ENCODE measurements at places on chromosomes 6 and 20. TPM values are rescaled to one million over a fixed set of nuclear protein-coding genes. Genes with fewer than 3 reads are reported as not detected.

- H3K27ac ChIP-seq, result peak overlapping the region; percentile 26
- peak; percentile 54 for DNase-seq
- no peaks in the 10 kb centered on the region for H3K27me3 ChIP-seq
- no peak overlapping the region for H3K4me3 ChIP-seq
Observed at GRCh38 chr6:150940941-150941340, 75.4 kb downstream of the MTHFD1L start.

SMOC2 gene
- total RNA-seq, result not detected

DNA sequence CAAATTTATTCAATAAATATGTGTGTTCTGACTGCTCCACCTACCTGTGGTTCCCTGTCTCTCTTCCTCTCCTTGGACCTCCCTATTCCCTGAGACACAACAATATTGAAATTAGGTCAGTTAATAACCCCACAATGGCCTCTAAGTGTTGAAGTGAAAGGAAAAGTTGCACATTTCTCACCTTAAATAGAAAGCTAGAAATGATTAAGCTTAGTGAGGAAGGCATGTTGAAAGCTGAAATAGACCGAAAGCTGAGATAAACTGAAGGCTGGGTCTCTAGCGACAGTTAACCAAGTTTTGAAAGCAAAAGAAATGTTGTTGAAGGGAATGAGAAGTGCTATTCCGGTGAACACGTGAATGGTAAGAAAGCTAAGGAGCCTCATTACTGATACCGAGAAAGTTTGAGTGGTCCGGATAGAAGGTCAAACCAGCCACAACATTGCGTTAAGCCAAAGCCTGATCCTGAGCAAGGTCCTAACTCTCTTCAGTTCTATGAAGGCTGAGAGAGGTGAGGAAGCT is 34.1 kb downstream of the UST start:
- DNase-seq, result no peak
- no peak overlapping the region for H3K4me3 ChIP-seq
- peaks cover 8% of the 10 kb centered on the region for H3K4me1 ChIP-seq
- H3K36me3 ChIP-seq, result no peaks in the 10 kb centered on the region
- no peak overlapping the region for H3K27ac ChIP-seq

GRCh38 chr6:166435574-166435973 is 52.8 kb upstream of the MPC1 start:
- H3K4me1 ChIP-seq, result no peaks in the 10 kb centered on the region
- no peak overlapping the region for H3K27ac ChIP-seq
- no peak overlapping the region for H3K4me3 ChIP-seq
- no peak for DNase-seq

DNA sequence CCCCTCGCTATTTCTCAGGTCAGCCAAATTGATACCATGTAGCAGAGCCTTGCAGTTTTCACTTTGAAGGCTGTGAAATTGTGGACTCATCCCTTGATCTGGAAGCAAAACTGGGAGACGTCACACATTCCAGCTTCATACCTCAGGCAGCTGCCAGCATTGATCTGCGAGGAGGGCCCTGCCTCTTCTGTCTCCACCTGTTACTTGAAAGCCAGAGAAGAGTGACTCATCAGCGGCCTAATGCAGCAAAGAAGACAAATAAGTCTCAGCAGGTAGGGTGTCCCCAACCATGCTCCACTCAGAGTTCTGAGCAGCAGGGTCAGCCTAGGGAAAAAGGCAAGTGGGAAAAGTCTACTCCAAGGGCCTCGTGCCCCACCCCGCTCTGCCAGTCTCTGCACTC is 69.4 kb upstream of the BMP2 start:
- no peak overlapping the region for H3K27ac ChIP-seq
- peaks cover 2% of the 10 kb centered on the region for H3K27me3 ChIP-seq
- H3K4me1 ChIP-seq, result no peaks in the 10 kb centered on the region
- no peak overlapping the region for H3K4me3 ChIP-seq
- no peaks in the 10 kb centered on the region for H3K36me3 ChIP-seq

DNA sequence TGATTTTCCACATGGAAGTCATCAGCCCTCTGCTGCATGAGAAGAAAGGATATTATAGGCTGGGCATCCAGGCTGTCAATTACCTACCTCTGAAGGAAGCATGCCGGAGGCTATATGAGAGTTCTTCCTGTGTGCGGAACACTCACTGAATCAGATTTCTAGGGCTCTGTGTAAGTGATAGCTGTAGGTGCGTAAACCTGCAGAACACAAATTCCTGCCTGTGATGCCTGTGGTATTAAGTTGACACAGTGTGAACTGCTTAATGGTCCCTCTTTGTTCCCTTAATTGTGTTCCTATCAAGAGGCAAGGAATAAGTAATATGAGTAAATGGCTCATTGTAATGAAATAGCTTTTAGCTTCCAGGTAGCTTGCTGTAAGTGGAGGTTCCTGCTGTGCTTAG is 103.3 kb downstream of the ANKS1A start:
- peaks cover 14% of the 10 kb centered on the region for H3K36me3 ChIP-seq
- no peak overlapping the region for H3K4me3 ChIP-seq
- H3K27ac ChIP-seq, result no peak overlapping the region
- no peaks in the 10 kb centered on the region for H3K27me3 ChIP-seq
- H3K4me1 ChIP-seq, result no peaks in the 10 kb centered on the region

HLA-DQA1 gene
- not detected for total RNA-seq

GRCh38 chr6:157024745-157025144 is 247.6 kb downstream of the ARID1B start:
- DNase-seq, result no peak
- no peak overlapping the region for H3K27ac ChIP-seq
- peaks cover 4% of the 10 kb centered on the region for H3K4me1 ChIP-seq
- no peak overlapping the region for H3K4me3 ChIP-seq

WFDC6 gene
- not detected for total RNA-seq

DNA sequence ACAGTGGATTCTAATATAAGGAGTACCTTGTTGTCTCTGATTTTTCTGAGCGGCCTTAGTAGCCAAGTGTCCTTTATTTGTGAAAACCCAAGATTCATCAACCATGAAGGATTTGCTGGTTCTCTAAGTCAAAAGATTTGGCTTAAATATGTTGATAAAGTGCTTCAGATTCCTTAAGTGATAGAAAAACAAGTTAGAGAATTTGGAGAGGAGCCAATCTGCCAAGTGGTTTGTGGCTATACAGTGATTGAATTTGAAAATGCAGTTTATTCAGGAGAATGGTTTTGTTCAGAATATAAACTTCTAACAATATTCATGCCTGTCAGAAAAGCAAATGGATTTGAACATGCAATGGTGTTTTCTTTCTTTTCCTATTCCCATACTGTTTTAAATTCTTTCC is 54.8 kb downstream of the CAP2 start:
- H3K36me3 ChIP-seq, result no peaks in the 10 kb centered on the region
- peak; percentile 53 for DNase-seq
- H3K4me3 ChIP-seq, result no peak overlapping the region

DNA sequence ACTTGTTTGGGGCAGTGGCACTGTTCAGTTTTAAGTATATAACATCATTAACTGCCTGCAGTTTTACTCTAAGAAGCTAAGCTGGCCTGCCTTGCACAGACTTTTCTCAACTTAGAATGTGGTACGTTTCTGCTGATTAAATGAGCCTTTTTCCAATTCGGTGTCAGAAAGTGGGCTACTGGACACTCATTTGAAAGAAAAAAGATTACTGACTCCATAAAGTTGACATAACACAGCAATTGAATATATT is 2.1 kb downstream of the ZMYND8 start:
- H3K36me3 ChIP-seq, result no peaks in the 10 kb centered on the region
- H3K4me3 ChIP-seq, result no peak overlapping the region
- DNase-seq, result no peak
- H3K27ac ChIP-seq, result peak overlapping the region; percentile 98
- H3K27me3 ChIP-seq, result no peaks in the 10 kb centered on the region

- H3K4me1 ChIP-seq, result no peaks in the 10 kb centered on the region
- H3K27ac ChIP-seq, result no peak overlapping the region
- H3K27me3 ChIP-seq, result no peaks in the 10 kb centered on the region
Observed at GRCh38 chr6:47407300-47408281, 70.0 kb upstream of the CD2AP start.

NOX3 gene
- not detected for total RNA-seq

DNA sequence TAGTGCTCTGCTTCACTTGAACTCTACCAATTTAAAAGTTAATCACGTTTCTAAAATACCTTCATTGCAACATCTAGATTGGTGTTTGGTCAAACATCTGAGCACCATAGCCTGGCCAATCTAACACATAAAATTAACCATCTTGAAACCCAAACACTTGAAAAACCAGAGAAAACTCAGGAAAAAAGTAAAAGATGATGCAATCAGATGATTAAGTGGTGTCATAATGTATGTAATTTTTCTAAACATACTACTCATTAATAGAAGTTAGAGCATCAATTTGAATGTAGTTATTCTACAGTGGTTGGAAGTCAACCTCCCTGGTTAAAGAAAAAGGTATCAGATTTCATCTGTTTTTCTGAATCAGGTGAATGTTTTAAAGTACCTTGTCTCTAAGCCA is 228.6 kb upstream of the ID4 start:
- H3K27me3 ChIP-seq, result no peaks in the 10 kb centered on the region
- H3K36me3 ChIP-seq, result no peaks in the 10 kb centered on the region
- H3K27ac ChIP-seq, result no peak overlapping the region
- no peak overlapping the region for H3K4me3 ChIP-seq
- DNase-seq, result no peak

GRCh38 chr20:59835057-59835447 is 98.4 kb downstream of the SYCP2 start:
- DNase-seq, result no peak
- no peaks in the 10 kb centered on the region for H3K36me3 ChIP-seq
- H3K27ac ChIP-seq, result no peak overlapping the region
- H3K4me3 ChIP-seq, result no peak overlapping the region

- no peak for DNase-seq
- no peak overlapping the region for H3K27ac ChIP-seq
- H3K36me3 ChIP-seq, result no peaks in the 10 kb centered on the region
- no peaks in the 10 kb centered on the region for H3K4me1 ChIP-seq
- H3K27me3 ChIP-seq, result peaks cover 3% of the 10 kb centered on the region
Observed at GRCh38 chr6:157227202-157228166, 95.8 kb downstream of the TMEM242 start.

GRCh38 chr6:93819189-93819588 is 399.8 kb upstream of the EPHA7 start:
- H3K4me1 ChIP-seq, result no peaks in the 10 kb centered on the region
- H3K27ac ChIP-seq, result no peak overlapping the region
- DNase-seq, result no peak
- H3K36me3 ChIP-seq, result no peaks in the 10 kb centered on the region
- no peak overlapping the region for H3K4me3 ChIP-seq
- no peaks in the 10 kb centered on the region for H3K27me3 ChIP-seq

RIPPLY2 gene
- not detected for total RNA-seq

RRAGD gene
- total RNA-seq, result not detected

WDR46 gene
- 73.8 TPM for total RNA-seq

- H3K27ac ChIP-seq, result no peak overlapping the region
- DNase-seq, result no peak
- H3K27me3 ChIP-seq, result no peaks in the 10 kb centered on the region
Observed at GRCh38 chr20:49210101-49210756, 9.0 kb upstream of the DDX27 start.

PCNA gene
- total RNA-seq, result 155 TPM

- no peak for DNase-seq
- no peaks in the 10 kb centered on the region for H3K36me3 ChIP-seq
- no peak overlapping the region for H3K27ac ChIP-seq
- peaks cover 1% of the 10 kb centered on the region for H3K27me3 ChIP-seq
Observed at GRCh38 chr6:157530126-157530525, 149.1 kb downstream of the ZDHHC14 start.

DNA sequence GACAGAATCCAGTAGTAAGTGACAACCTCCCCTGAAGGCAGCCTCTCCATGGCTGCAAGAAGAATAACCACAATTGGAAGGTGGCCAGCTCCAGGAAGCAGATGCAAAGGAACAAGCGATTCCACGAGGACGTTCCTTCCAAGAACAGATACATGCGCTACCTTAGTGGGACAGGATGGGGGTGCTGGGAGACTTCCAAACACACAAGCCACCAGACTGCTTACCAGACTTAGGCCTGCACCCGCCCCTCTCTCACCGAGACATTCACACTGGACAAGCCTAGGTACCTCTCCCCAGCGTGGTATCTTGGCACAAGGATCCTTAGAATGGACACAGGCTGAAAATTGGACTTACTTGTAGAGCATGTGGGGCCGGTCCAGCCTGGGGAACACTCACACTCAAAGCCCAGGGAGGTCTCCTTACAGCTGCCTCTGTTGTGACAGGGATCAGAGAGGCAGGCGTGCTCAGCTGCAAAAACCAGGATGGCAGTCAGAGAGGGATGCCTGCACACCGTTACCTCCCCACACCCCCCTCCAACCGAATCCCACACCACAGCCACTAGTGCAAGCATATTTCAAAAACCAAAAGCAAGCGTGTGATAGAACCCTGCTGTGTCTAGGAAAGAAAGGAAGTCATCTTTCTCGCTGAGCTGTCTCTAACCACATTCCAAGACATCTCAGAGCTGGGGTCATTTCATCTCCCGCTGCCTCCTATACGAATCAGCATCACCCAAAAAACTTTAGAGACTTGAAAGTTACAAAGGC is 22.4 kb downstream of the JAG1 start:
- no peak overlapping the region for H3K27ac ChIP-seq
- H3K4me1 ChIP-seq, result peaks cover 37% of the 10 kb centered on the region
- peaks cover 77% of the 10 kb centered on the region for H3K36me3 ChIP-seq

DDO gene
- total RNA-seq, result 0.18 TPM

DNA sequence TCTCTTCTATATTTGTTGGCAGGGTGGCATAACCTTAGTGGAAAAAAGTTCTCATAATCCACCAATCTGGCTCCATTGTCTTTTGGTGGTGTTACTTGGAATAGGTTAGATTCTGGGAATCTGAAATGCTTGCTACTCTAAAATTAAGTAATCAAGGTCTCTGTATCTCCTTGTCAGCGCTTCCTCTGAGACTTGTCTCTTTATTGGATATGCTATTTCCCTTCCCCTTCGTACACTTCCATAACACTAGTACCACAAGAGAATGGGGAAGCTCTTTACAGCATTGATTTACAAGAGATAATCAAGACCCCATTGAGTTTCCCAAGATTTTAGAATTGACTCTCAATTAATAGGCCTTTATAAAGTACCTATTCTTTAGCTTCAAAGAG is 280.2 kb downstream of the ADGB start:
- no peaks in the 10 kb centered on the region for H3K27me3 ChIP-seq
- no peak overlapping the region for H3K4me3 ChIP-seq
- H3K36me3 ChIP-seq, result no peaks in the 10 kb centered on the region
- peaks cover 2% of the 10 kb centered on the region for H3K4me1 ChIP-seq
- DNase-seq, result no peak

- no peaks in the 10 kb centered on the region for H3K36me3 ChIP-seq
- H3K27me3 ChIP-seq, result no peaks in the 10 kb centered on the region
- DNase-seq, result no peak
- H3K27ac ChIP-seq, result no peak overlapping the region
Observed at GRCh38 chr20:6999381-6999780, 231.9 kb downstream of the BMP2 start.

SLC17A9 gene
- total RNA-seq, result 1.4 TPM

DNA sequence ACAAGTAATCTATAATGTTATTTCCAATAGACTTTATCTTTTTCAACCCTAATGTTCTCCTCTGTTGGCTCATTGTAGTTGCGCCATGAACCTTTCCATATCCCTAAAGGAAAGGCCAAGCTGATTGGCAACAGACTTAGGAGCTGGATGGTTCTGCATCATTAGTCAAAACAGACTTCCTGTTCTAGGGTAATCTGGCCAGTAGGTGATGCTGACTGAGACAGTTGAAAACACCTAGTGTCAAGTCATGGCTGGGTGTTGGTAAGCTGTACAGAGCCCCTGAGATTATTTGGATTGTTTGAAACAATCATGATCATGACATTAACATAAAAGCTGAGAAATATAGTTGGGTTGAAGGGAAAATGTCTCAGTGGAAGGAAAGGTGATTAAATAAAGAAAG is 231.4 kb downstream of the PHACTR1 start:
- no peaks in the 10 kb centered on the region for H3K27me3 ChIP-seq
- no peak overlapping the region for H3K4me3 ChIP-seq
- no peak overlapping the region for H3K27ac ChIP-seq
- DNase-seq, result no peak
- H3K4me1 ChIP-seq, result no peaks in the 10 kb centered on the region
- H3K36me3 ChIP-seq, result no peaks in the 10 kb centered on the region

All from IMR-90 (cell line).